ENCODE measurements at places on chromosomes 5 and 9. TPM values are rescaled to one million over a fixed set of nuclear protein-coding genes. Genes with fewer than 3 reads are reported as not detected.

The STPG3 gene
- total RNA-seq = not detected

The RGS7BP gene
- 0.32 TPM for total RNA-seq

The AGXT2 gene
- total RNA-seq = not detected

The CDH9 gene
- not detected for total RNA-seq

The AJM1 gene
- 0.61 TPM for total RNA-seq

The NRARP gene
- 46.1 TPM for total RNA-seq

The FBN2 gene
- total RNA-seq = 272 TPM

The CAMK4 gene
- 3.6 TPM for total RNA-seq

The NR4A3 gene
- total RNA-seq = under 0.01 TPM

The SPATA31C1 gene
- not detected for total RNA-seq

The ACOT12 gene
- total RNA-seq = not detected

The GNAQ gene
- total RNA-seq = 33.1 TPM
